SJSA1 (cell line): ENCODE measurements at places on chromosomes 1 and 21. TPM values are rescaled to one million over a fixed set of nuclear protein-coding genes. Genes with fewer than 3 reads are reported as not detected.

The AGMAT gene
- total RNA-seq: 0.19 and 0.53 TPM in 2 replicates

The LHX8 gene
- total RNA-seq: 20.5 and 32.2 TPM in 2 replicates

The RCSD1 gene
- 1.3 and 2.3 TPM in 2 replicates for total RNA-seq

GRCh38 chr1:43481491-43481890, 27.8 kb upstream of the HYI start:
- DNase-seq: no peak
- no peak overlapping the region for H3K4me3 ChIP-seq
- peaks cover 1% of the 10 kb centered on the region for H3K4me1 ChIP-seq
- no peaks in the 10 kb centered on the region for H3K27me3 ChIP-seq
- H3K36me3 ChIP-seq: no peaks in the 10 kb centered on the region
- no peak overlapping the region for H3K27ac ChIP-seq

The HSD3B2 gene
- total RNA-seq: not detected in 2 replicates

GRCh38 chr1:167440776-167441175, 77.6 kb downstream of the CD247 start:
- no peak overlapping the region for H3K4me3 ChIP-seq
- no peak for DNase-seq
- H3K27ac ChIP-seq: no peak overlapping the region
- H3K4me1 ChIP-seq: peaks cover 6% of the 10 kb centered on the region
- peaks cover 19% of the 10 kb centered on the region for H3K27me3 ChIP-seq

The LEMD1 gene
- not detected in 2 replicates for total RNA-seq

The NT5C1A gene
- total RNA-seq: not detected in 2 replicates

- no peaks in the 10 kb centered on the region for H3K36me3 ChIP-seq
- no peak for DNase-seq
- H3K27me3 ChIP-seq: no peaks in the 10 kb centered on the region
- H3K4me3 ChIP-seq: no peak overlapping the region
Observed at GRCh38 chr1:118325550-118326225, 140.7 kb upstream of the SPAG17 start.

GRCh38 chr1:183636334-183636682, 725 bp upstream of the ARPC5 start:
- no peaks in the 10 kb centered on the region for H3K27me3 ChIP-seq
- DNase-seq: no peak
- H3K4me1 ChIP-seq: no peaks in the 10 kb centered on the region; the same call in 1 of the 2 replicates
- peak overlapping the region; percentile 59 for H3K4me3 ChIP-seq
- no peak overlapping the region for H3K27ac ChIP-seq
- peaks cover 16% of the 10 kb centered on the region for H3K36me3 ChIP-seq

The PRKAA2 gene
- 0.05 and 0.13 TPM in 2 replicates for total RNA-seq

The IL20 gene
- total RNA-seq: 0.25 and 0.53 TPM in 2 replicates

The BSND gene
- not detected in 2 replicates for total RNA-seq

The PRKCZ gene
- total RNA-seq: 0.58 and 6.9 TPM in 2 replicates

DNA sequence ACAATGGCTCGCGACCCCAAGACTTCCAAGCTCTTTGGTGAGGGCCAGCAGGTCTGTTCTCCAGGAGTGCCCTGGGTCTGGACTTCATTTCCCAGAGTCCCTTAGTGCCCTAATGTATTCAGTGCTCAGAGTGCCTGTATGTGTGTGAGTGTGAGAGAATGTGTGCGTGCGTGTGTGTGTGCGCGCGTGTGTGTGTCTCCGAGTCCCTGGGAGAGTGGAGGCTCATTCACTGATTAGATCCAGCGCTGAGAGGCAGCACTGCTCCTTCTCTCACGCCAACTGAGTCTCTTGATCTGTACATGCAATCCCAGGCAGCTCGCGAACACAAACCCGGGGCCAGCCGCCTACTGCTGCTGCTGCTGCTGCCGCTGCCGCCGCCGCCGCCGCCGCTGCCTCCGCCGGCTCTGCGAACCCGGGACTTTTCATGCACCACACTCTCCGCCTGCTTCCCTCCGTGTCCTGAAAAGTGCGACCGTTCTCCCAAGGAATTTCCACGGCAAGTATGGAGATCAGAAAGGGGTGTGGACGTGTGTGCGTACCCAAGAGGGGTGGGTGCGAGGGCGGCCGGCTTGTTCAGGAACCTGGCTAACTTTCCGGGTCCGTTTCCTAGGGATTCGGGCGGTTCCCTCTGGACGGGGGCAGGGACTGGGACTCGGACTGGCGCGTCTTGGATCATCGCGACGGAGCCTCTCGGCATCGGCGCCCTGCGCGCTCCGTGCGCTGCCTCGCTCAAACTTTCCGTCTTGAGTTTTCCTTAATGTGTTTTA, at the start of gene RNF220:
Gene RNF220 (plus strand): TSS at position 225 of the 767 bp plus-strand sequence.
- H3K27ac ChIP-seq: no peak within 1 kb of the TSS
- peaks cover 93% of the 10 kb centered on the region for H3K27me3 ChIP-seq
- peaks cover 23% of the 10 kb centered on the region for H3K4me1 ChIP-seq
- H3K36me3 ChIP-seq: no peaks in the 10 kb centered on the region
- H3K4me3 ChIP-seq: peak within 1 kb of the TSS; percentile 28

- no peak overlapping the region for H3K27ac ChIP-seq
- no peaks in the 10 kb centered on the region for H3K27me3 ChIP-seq
- H3K4me3 ChIP-seq: no peak overlapping the region
- DNase-seq: no peak
- no peaks in the 10 kb centered on the region for H3K4me1 ChIP-seq
- no peaks in the 10 kb centered on the region for H3K36me3 ChIP-seq
Observed at GRCh38 chr1:221511797-221512196, 230.1 kb downstream of the DUSP10 start.

- H3K36me3 ChIP-seq: no peaks in the 10 kb centered on the region
- no peak for DNase-seq
- no peak overlapping the region for H3K4me3 ChIP-seq
- no peaks in the 10 kb centered on the region for H3K4me1 ChIP-seq
- H3K27ac ChIP-seq: no peak overlapping the region
- no peaks in the 10 kb centered on the region for H3K27me3 ChIP-seq
Observed at GRCh38 chr1:46812996-46813857, 14.4 kb downstream of the CYP4B1 start.

The C1QC gene
- not detected in 2 replicates for total RNA-seq

- no peak for DNase-seq
- H3K27me3 ChIP-seq: 0 out of 2 replicates have a peak, but pooled peaks cover 2% of the 10 kb centered on the region
- no peak overlapping the region for H3K27ac ChIP-seq
- no peak overlapping the region for H3K4me3 ChIP-seq
- H3K36me3 ChIP-seq: no peaks in the 10 kb centered on the region
Observed at GRCh38 chr1:156814571-156815260, 1.9 kb downstream of the SH2D2A start.

DNA sequence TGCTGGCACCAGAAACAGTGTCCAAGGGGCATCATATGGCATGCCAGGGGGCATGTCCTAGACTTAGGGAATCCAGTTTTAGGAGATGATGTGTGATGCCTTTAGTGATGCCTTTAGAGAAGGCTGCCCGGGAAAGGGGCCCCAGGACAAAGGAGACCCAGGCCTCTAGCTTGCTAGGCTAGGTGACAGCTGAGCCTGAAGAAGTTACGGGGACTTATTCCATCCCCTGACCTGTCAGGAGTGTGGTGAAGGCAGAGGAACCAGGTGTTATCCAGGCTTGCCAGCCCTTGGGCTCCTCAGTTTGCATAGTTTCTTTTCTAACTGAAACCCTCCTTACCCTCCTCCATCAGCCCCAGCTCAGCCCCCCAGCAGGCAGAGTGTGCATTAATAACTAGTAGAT, 269.7 kb upstream of the CSF3R start:
- no peak for DNase-seq
- no peak overlapping the region for H3K27ac ChIP-seq
- H3K4me3 ChIP-seq: no peak overlapping the region
- no peaks in the 10 kb centered on the region for H3K36me3 ChIP-seq
- H3K27me3 ChIP-seq: peaks cover 2% of the 10 kb centered on the region

GRCh38 chr1:25556791-25557476, 13.5 kb downstream of the LDLRAP1 start:
- DNase-seq: no peak
- H3K27ac ChIP-seq: no peak overlapping the region
- no peaks in the 10 kb centered on the region for H3K4me1 ChIP-seq
- H3K36me3 ChIP-seq: peaks cover 5% of the 10 kb centered on the region; the same call in 1 of the 2 replicates
- H3K4me3 ChIP-seq: no peak overlapping the region

The CLDN14 gene
- not detected in 2 replicates for total RNA-seq

The NKAIN1 gene
- total RNA-seq: 0.05 TPM in 1 of 2 replicates, not detected in the other

The S100A7A gene
- not detected in 2 replicates for total RNA-seq

The COL9A2 gene
- total RNA-seq: 0.06 and 0.39 TPM in 2 replicates

DNA sequence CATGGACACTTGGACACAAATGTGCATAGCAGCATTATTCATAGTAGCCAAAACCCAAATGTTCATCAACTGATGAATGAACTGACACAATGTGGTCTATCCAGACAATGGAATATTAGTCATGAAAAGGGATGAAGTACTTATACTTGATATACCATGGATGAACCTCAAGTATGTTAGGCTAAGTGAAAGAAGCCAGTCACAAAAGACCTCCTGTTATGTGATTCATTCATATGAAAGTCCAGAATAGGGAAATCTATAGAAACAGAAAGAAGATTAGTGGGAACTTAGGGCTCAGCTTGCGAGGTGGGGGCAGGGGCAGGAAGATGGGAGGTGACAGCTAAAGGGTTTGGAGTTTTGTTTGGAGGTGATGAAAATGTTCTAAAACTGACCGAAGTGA, 7.4 kb downstream of the KCNE1 start:
- no peak for DNase-seq
- no peak overlapping the region for H3K4me3 ChIP-seq
- no peaks in the 10 kb centered on the region for H3K27me3 ChIP-seq
- H3K4me1 ChIP-seq: peaks cover 6% of the 10 kb centered on the region; the same call in 1 of the 2 replicates
- no peaks in the 10 kb centered on the region for H3K36me3 ChIP-seq
- no peak overlapping the region for H3K27ac ChIP-seq

- no peak overlapping the region for H3K27ac ChIP-seq
- H3K27me3 ChIP-seq: no peaks in the 10 kb centered on the region
- peaks cover 16% of the 10 kb centered on the region for H3K4me1 ChIP-seq
- H3K36me3 ChIP-seq: peaks cover 59% of the 10 kb centered on the region
- DNase-seq: no peak
- no peak overlapping the region for H3K4me3 ChIP-seq
Observed at GRCh38 chr1:929712-930632, 6.2 kb downstream of the SAMD11 start.

DNA sequence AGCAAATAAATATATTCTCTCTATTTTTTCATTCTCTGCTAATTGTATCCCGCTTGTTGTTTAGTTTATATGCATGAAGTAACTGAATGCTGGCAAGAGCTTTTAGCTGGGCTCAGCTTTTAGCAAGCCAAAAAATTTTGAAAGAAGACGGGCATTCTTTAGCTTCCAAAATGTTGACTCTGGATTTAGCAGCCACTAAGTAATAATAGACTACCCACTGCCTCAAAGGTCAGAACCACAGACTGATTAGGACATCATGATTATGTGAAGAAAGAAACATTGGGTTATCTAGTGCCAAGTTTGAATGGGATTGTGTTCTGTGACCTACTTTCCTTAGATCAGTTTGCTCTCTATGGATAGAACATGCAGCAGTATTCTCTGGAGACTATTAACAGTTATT, 80.3 kb upstream of the DPH5 start:
- H3K36me3 ChIP-seq: no peaks in the 10 kb centered on the region
- no peak for DNase-seq
- H3K4me3 ChIP-seq: no peak overlapping the region
- peaks cover 7% of the 10 kb centered on the region; the same call in 1 of the 2 replicates for H3K27me3 ChIP-seq
- no peak overlapping the region for H3K27ac ChIP-seq

DNA sequence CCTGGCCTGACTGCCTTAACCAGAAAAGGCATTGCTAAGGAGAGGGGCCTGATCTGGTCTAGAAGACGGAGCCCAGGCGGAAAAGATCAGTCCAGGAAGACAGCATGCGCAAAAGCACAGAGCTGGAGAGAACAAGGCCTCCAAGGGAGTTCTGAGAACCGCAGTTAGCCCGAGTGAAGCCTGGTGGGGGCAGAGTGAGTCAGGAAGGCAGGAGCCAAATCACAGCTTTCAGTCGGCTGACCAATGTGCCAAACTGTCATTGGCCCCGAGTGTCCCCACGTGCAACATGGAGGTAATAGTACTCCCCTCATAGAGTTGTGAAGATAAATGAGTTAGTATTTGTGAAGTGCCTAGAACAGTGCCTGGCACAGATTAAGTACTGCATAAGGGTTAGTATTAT, 1.2 kb upstream of the TSPAN2 start:
- peak; percentile 53 for DNase-seq
- no peaks in the 10 kb centered on the region for H3K36me3 ChIP-seq
- H3K27ac ChIP-seq: no peak overlapping the region
- no peak overlapping the region for H3K4me3 ChIP-seq
- peaks cover 15% of the 10 kb centered on the region for H3K4me1 ChIP-seq
- H3K27me3 ChIP-seq: no peaks in the 10 kb centered on the region

GRCh38 chr1:202113690-202114300, 8.9 kb upstream of the GPR37L1 start:
- no peak overlapping the region for H3K27ac ChIP-seq
- H3K4me1 ChIP-seq: peaks cover 24% of the 10 kb centered on the region
- no peaks in the 10 kb centered on the region for H3K36me3 ChIP-seq

- no peaks in the 10 kb centered on the region for H3K27me3 ChIP-seq
- H3K4me1 ChIP-seq: peaks cover 19% of the 10 kb centered on the region
- peak; percentile 86 for DNase-seq
- no peaks in the 10 kb centered on the region for H3K36me3 ChIP-seq
- peak overlapping the region; percentile 69 for H3K27ac ChIP-seq
Observed at GRCh38 chr1:173429471-173430402, 47.4 kb upstream of the PRDX6 start.

DNA sequence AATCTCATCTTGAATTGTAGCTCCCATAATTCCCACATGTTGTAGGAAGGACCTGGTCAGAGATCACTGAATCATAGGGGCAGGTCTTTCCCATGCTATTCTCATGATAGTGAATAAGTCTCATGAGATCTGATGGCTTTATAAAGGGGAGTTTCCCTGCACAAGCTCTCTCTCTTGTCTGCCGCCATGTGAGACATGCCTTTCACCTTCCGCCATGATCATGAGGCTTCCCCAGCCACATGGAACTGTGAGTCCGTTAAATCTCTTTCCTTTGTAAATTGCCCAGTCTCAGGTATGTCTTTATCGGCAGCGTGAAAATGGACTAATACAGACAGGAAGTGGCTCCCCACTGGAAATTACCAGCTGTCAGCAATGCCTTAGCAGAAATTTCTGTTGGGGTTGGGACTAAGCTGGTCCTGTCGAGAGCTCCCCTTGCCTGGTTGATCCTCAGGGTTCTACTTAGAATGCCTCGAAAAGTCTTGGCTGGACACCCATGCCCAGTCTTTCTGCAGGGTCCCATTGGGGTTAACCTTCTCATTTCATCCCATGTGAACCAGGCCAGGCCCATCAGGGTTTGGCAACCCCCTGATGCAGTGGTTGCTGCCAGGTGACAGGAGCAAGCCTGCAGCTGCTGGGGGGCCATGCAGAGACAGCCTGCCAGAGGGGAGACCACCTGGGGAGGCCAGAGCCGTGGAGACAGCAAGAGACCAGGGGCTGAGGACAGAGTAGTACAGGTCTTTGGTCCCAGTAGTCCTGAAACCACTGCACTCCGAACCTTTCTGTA, 2.8 kb upstream of the ABCG1 start:
- H3K27ac ChIP-seq: no peak overlapping the region
- H3K4me3 ChIP-seq: no peak overlapping the region
- no peak for DNase-seq

DNA sequence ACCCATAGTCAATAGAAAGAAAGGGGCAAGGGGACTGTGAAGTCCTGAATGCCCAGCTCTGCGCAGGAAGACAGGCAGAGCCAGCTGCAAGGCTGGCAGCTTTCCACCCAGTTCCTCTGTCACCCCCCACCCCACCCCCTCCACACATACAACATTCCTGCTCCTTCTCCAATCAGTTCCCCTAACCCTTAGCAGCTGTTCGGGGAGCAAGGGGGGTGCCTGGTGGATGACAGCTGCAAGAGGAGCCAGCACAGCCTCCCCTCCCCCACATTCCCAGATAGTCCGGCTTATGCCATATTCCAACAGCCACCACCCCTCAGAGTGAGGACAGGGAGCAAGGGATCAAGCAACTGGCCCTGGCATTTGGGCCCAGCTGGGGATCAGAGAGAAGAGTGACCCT, 9.7 kb downstream of the ARHGEF2 start:
- DNase-seq: no peak
- peaks cover 79% of the 10 kb centered on the region for H3K36me3 ChIP-seq
- H3K27ac ChIP-seq: no peak overlapping the region
- H3K4me1 ChIP-seq: peaks cover 45% of the 10 kb centered on the region

The C8A gene
- total RNA-seq: not detected in 2 replicates
